ENCODE measurements at places on chromosomes 3 and 15. TPM values are rescaled to one million over a fixed set of nuclear protein-coding genes. Genes with fewer than 3 reads are reported as not detected.
A peak's percentile ranks its signal among the peaks of the same experiment; 100 is the strongest.

Gene SCN11A
- 1.4 TPM for total RNA-seq

Gene FBN1
- total RNA-seq: 7.9 TPM

Gene CPB1
- 0.56 TPM for total RNA-seq

Gene CIAO2A
- 69.7 TPM for total RNA-seq

Gene P3H2
- total RNA-seq: 23.5 TPM

GRCh38 chr15:46496491-46497115 is 861.8 kb downstream of the SQOR start:
- H3K4me3 ChIP-seq: no peak overlapping the region
- no peak overlapping the region for H3K27ac ChIP-seq
- no peaks in the 10 kb centered on the region for H3K27me3 ChIP-seq

GRCh38 chr15:65416845-65417416 is 5.8 kb downstream of the IGDCC4 start:
- H3K27me3 ChIP-seq: peaks cover 12% of the 10 kb centered on the region
- H3K4me1 ChIP-seq: peaks cover 39% of the 10 kb centered on the region
- no peak for DNase-seq
- H3K4me3 ChIP-seq: peak overlapping the region; percentile 34
- H3K36me3 ChIP-seq: no peaks in the 10 kb centered on the region

- H3K27ac ChIP-seq: no peak overlapping the region
- H3K36me3 ChIP-seq: peaks cover 40% of the 10 kb centered on the region
- H3K4me1 ChIP-seq: peaks cover 6% of the 10 kb centered on the region
- no peak overlapping the region for H3K4me3 ChIP-seq
- no peak for DNase-seq
Observed at GRCh38 chr3:119989981-119990655, 104.1 kb downstream of the GSK3B start.

GRCh38 chr15:67850994-67851571 is 11.2 kb upstream of the RNU6-1 start:
- no peak for DNase-seq
- peaks cover 12% of the 10 kb centered on the region for H3K4me1 ChIP-seq
- no peak overlapping the region for H3K27ac ChIP-seq
- H3K36me3 ChIP-seq: peaks cover 3% of the 10 kb centered on the region

DNA sequence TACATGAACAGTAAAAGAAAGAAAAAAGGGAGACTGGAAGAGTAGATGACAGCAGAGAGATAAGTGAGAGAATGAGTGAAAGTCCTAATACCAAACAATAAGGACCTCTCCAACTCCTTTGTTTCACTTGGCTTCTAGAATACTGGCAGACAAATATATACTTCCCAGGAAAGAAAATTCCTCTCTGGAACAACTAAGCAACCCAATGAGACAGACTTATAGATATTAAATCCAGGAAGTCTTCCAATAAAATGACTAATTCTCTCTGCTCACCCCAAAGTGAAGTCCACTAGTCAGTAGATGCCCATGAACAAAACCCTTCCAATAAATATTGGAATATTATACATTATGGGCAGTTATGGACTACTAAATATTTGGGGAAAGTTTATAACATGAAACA is 114.2 kb downstream of the NEDD4 start:
- DNase-seq: no peak
- no peaks in the 10 kb centered on the region for H3K36me3 ChIP-seq
- no peak overlapping the region for H3K4me3 ChIP-seq
- H3K4me1 ChIP-seq: no peaks in the 10 kb centered on the region
- H3K27ac ChIP-seq: no peak overlapping the region

GRCh38 chr15:91104111-91104510 is 4.1 kb downstream of the SV2B start:
- H3K4me3 ChIP-seq: no peak overlapping the region
- H3K27ac ChIP-seq: no peak overlapping the region
- DNase-seq: no peak
- H3K36me3 ChIP-seq: no peaks in the 10 kb centered on the region

DNA sequence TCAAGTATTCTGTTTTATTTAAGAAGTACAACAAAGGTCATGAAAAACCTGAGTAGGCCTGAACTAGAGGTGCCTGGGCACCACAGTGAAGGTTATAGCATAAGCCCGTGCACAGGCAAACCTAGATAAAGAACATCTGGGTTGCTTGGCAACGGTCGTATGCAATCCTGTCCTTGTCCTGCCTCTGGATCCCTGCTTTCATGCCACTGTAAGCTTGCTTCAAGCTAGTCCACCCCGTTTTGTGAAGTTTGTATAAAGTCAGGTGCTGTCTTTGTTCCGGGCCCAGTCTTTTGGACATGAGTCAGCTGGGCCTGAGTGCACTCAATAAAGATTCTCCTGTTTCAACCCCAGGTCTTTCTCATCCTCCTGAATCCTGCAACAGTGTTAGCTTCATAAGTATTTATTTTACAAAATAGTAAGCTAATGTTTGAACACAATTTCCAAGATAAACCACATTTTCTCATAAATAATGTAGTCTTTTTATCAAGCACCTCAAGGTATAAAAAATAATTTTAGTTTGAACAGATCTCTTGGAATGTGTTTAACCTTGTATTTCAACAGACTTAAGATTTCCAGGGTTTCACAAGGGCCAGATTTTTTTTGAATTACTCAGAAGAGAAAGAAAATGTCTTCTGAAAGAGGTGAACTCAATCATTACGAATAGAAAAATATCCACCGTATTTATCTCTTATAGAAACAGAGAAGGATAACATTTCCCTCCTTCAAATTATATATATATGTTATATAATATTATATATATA is 14.3 kb upstream of the SLC9C1 start:
- no peaks in the 10 kb centered on the region for H3K36me3 ChIP-seq
- no peak for DNase-seq
- no peaks in the 10 kb centered on the region for H3K27me3 ChIP-seq
- no peak overlapping the region for H3K4me3 ChIP-seq

DNA sequence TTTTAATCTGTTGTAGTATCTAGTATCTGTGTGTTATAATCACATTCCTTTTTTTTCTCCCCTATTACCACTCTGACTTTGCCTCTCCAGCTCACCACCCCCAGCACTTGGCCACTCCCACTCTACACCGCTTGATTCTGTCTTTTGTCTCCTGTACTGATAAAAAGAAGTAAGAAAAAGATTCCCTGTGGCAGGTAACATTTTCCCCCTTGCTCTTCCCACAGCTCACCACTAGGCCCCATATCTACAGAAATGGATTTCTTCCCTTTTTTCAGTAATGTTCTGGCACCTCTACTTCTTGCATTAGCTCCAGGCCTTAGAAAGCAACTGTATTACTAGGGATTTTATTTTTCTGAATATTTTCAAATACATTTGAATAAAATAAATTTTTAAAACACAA is 25.6 kb downstream of the KCNH8 start:
- H3K4me1 ChIP-seq: no peaks in the 10 kb centered on the region
- no peaks in the 10 kb centered on the region for H3K27me3 ChIP-seq
- H3K36me3 ChIP-seq: no peaks in the 10 kb centered on the region

DNA sequence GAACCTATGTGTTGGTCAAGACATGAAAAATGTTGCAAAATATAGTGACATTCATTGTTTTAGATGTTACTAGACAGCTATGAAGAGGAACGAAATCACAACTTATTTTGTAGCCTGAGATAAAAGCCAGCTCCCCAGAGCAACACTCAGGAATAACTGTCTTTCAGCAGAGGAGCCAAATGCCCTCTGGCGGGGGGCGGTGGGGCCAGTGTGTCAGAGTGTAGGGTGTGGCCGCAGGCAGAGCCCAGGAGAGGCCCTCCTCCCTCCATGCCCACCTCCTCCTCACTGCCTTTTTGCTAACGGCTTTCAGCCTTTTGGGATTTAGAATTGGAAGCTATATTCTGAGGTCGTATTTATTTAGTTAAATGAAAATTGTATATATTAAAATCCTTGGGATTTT is 16.9 kb downstream of the APOD start:
- no peak for DNase-seq
- H3K27me3 ChIP-seq: no peaks in the 10 kb centered on the region
- no peak overlapping the region for H3K27ac ChIP-seq
- H3K4me3 ChIP-seq: no peak overlapping the region
- H3K36me3 ChIP-seq: no peaks in the 10 kb centered on the region
- peaks cover 15% of the 10 kb centered on the region for H3K4me1 ChIP-seq

DNA sequence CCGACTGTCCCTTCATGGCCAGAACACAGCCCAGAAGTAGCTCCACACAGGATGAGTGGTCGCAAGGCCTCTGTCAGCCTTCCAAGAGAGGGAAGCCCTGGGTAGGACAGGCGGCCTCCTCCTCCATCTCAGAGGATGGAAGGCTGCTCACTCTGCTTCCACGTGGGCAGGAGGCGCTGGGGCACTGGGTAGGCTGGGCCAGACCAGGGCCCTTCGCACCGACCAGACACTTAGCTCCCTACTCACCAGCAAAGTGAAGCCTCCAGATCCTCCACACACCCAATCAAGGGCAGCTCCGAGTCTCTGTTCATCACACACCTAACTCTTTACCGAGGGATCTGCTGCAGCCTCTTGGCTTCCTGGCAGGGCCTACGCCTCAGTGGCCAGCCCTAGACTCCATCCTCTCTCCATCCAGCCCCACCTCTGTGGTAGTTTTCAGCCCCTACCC is 24.3 kb upstream of the PLXNA1 start:
- H3K4me3 ChIP-seq: no peak overlapping the region
- peaks cover 23% of the 10 kb centered on the region for H3K4me1 ChIP-seq
- peaks cover 3% of the 10 kb centered on the region for H3K27me3 ChIP-seq
- H3K36me3 ChIP-seq: peaks cover 4% of the 10 kb centered on the region
- H3K27ac ChIP-seq: peak overlapping the region; percentile 61

- no peak overlapping the region for H3K27ac ChIP-seq
- no peak overlapping the region for H3K4me3 ChIP-seq
- no peak for DNase-seq
- no peaks in the 10 kb centered on the region for H3K27me3 ChIP-seq
- H3K4me1 ChIP-seq: peaks cover 13% of the 10 kb centered on the region
Observed at GRCh38 chr15:57329582-57330367, 46.5 kb upstream of the CGNL1 start.

DNA sequence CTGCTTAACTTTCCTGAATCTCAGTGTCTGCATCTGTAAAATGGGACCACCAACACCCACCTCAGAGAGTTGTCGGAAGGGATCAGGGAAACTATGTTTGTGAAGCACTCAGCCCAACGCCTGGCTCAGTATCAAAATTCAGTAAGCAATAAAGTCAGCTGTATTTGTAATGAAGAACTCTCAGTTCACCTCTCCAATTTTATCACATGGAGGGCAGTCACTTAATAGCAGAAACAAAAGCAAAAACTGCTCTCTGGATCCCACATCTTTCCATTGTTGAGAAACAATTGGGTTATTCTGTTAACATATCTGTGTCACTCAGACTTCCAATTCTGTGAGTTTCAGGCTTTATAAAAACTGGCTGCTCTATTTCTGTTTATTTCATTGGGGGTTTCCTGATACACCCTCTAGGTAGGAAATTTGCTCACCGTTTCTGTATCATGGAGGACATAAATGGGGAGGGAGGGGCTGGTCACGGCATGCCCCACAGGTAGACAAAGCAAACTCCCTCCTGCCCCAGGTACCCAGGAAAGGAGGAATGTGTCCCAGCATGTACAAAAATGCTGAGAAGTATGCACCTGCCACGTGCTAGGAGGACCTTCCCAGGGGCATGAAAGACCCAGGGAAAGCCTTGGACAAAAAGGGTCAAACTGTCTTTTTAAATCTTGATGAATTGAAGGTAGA is 81.4 kb upstream of the LMOD3 start:
- DNase-seq: no peak
- H3K4me1 ChIP-seq: peaks cover 20% of the 10 kb centered on the region
- H3K27ac ChIP-seq: peak overlapping the region; percentile 90
- peak overlapping the region; percentile 71 for H3K4me3 ChIP-seq
- H3K27me3 ChIP-seq: no peaks in the 10 kb centered on the region
- peaks cover 8% of the 10 kb centered on the region for H3K36me3 ChIP-seq

- peak overlapping the region; percentile 87 for H3K4me3 ChIP-seq
- no peaks in the 10 kb centered on the region for H3K36me3 ChIP-seq
- H3K4me1 ChIP-seq: peaks cover 47% of the 10 kb centered on the region
- peak; percentile 93 for DNase-seq
- peak overlapping the region; percentile 99 for H3K27ac ChIP-seq
Observed at GRCh38 chr15:64893481-64894394, 18.0 kb upstream of the ANKDD1A start.

DNA sequence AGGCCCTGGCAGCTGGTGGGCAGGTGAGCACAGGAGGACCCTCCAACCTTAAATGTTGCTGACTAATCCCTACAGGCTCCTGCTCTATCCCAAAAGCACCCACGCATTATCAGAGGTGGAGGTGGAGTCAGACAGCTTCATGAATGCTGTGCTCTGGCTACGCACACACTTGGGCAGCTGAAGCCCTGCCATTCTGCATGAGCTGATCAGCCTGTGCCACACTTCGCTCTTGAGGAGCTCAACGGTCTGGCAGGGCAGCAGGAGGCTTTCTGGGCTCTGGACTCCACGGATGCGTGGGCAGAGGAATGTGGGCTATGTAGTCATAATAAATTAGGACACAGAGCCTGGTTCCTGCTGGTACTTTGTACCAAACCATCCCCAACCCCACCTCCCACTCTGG is 6.1 kb downstream of the MST1 start:
- H3K4me1 ChIP-seq: peaks cover 5% of the 10 kb centered on the region
- H3K27me3 ChIP-seq: no peaks in the 10 kb centered on the region
- H3K4me3 ChIP-seq: no peak overlapping the region
- DNase-seq: no peak
- peaks cover 5% of the 10 kb centered on the region for H3K36me3 ChIP-seq

- peaks cover 17% of the 10 kb centered on the region for H3K4me1 ChIP-seq
- no peak overlapping the region for H3K4me3 ChIP-seq
- H3K27me3 ChIP-seq: peaks cover 24% of the 10 kb centered on the region
- peaks cover 6% of the 10 kb centered on the region for H3K36me3 ChIP-seq
- no peak for DNase-seq
Observed at GRCh38 chr3:125045965-125046364, 9.8 kb downstream of the HEG1 start.

- DNase-seq: no peak
- peaks cover 24% of the 10 kb centered on the region for H3K27me3 ChIP-seq
- H3K4me1 ChIP-seq: peaks cover 4% of the 10 kb centered on the region
- H3K27ac ChIP-seq: no peak overlapping the region
- H3K4me3 ChIP-seq: no peak overlapping the region
- no peaks in the 10 kb centered on the region for H3K36me3 ChIP-seq
Observed at GRCh38 chr15:74369084-74369745, 1.8 kb upstream of the CYP11A1 start.

DNA sequence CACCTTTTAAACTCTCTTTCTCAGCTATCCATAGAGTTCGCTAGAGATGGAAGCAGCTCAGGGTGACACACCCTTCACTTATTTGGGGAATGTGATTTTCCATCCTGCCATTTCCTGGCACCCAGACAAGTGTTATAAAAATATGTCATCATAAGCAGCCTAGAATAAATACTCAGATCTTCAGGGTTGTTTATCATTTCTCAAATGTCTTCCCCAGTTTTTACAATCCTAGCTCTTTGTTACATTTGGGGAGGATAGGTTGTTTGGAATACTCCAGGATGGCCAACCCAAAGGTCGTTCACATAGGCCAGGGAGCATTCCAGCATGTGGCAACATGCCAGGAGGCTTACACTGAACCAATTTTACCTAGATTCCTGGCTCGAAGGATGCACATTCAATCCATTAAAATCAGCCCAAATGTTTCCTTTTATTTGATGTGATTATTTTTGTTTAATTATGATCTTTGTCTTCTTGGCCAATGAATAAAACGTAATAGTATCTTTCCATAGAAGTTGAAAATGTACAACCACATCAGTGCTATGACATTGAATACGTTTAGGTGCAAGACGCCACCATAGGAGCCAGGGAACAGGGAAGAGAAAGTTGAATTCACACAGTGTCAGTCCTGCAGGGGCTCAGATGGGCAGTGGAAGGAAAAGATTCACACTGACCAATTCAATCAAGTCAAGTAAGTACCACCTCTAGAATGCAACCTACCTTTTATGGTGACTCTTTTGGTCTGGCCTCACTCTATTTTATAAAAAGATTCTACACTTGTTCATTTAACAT is 537.7 kb upstream of the MDFIC2 start:
- peaks cover 17% of the 10 kb centered on the region for H3K4me1 ChIP-seq
- no peaks in the 10 kb centered on the region for H3K27me3 ChIP-seq
- H3K27ac ChIP-seq: no peak overlapping the region
- H3K36me3 ChIP-seq: no peaks in the 10 kb centered on the region
- H3K4me3 ChIP-seq: no peak overlapping the region
